ENCODE measurements at places on chromosomes 5 and 9.
A peak's percentile ranks its signal among the peaks of the same experiment; 100 is the strongest.

DNA sequence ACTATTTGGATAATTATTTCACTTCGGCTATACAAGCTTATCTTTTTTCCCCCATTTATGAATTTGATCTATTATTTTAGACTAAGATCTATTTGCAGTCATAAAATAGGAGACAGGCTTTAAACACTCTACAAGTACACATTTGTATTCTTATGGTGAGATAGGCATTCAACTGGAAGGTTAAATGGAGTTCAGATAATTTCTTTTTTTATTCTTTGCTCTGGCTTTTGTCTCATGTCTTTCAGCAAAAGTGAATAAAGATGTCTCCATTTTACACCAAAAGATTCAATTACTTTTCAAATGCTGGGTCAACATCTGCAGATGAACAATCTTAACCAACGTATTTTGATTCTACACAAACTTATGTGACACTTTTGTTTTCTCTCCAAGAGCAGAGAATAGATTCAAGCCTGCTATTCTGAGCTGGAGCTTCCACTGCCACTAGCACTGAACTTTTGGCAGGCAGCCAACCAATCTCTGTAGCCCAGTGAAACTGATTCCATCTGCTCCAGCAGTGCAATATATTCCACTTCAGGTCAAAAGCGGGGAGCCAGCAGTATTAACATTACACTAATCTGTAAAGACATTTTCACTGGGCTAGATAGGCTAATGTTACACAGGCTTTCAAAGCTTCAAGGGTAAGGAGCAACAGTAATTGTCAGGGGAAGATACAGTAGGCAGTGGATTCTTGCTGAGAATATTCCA lies 452.0 kb upstream of the ZNF608 start:
- H3K4me3 ChIP-seq: no peak overlapping the region
- no peak overlapping the region for H3K27ac ChIP-seq
- no peaks in the 10 kb centered on the region for H3K27me3 ChIP-seq
- DNase-seq: no peak
- H3K36me3 ChIP-seq: no peaks in the 10 kb centered on the region

DNA sequence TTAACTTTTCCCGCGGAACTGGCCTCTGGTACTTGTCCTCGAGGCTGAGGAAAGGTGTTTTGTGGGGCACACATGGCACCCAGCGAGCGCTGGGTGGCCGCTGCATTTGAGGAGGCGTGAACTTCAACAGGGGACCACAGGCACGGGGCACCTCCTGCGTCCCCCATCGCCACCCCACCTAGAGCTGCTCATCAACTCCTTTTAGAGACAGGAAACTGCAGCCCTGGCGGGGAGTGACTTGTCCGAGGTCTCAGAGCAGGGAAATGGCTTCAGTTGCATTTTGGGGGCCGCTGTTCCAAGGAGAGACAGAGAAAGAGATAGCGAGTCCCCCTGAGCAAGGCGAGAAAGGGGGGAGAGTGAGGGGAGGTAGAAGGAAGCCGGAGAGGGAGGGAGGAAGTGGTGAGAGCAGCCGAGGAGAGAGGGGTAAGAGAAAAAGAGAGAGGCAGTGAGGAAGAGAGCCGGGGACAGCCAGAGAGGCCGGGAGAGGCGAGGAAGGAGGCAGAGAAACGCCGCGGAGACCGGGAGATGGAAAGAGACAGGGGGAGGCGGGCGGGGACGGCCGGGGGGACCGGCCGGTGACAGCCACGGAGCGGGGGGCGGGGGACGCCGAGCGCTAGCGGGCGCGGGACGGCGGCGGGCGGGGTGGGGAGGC lies 12.5 kb upstream of the LHX2 start:
- DNase-seq: no peak
- peaks cover 11% of the 10 kb centered on the region for H3K27me3 ChIP-seq
- peak overlapping the region; percentile 30 for H3K4me3 ChIP-seq
- no peak overlapping the region for H3K27ac ChIP-seq
- no peaks in the 10 kb centered on the region for H3K36me3 ChIP-seq

DNA sequence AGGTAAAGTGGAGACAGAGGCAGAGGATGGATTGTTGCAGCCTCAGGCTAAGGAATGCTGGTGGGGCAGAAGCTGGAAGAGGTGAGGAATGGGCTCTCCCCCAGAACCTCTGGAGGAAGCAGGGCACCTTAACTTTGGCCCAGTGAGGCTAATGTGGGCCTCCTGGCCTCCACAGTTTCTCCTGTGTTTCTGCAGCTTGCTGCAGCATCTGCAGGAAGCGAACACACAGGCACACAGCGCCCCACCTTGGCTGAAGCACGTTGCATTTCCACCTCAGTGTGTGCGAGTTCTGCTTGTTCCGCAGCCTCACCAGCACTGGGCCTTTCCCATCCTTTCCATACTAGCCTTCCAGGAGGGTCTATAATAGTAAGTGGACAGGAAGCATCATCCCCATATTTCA lies 27.2 kb upstream of the ASS1 start:
- no peak for DNase-seq
- no peak overlapping the region for H3K27ac ChIP-seq
- no peak overlapping the region for H3K4me3 ChIP-seq
- no peaks in the 10 kb centered on the region for H3K27me3 ChIP-seq
- H3K4me1 ChIP-seq: no peaks in the 10 kb centered on the region

- no peak for DNase-seq
- no peaks in the 10 kb centered on the region for H3K36me3 ChIP-seq
- H3K27ac ChIP-seq: no peak overlapping the region
Observed at GRCh38 chr5:78286290-78286689, 8.2 kb downstream of the AP3B1 start.

DNA sequence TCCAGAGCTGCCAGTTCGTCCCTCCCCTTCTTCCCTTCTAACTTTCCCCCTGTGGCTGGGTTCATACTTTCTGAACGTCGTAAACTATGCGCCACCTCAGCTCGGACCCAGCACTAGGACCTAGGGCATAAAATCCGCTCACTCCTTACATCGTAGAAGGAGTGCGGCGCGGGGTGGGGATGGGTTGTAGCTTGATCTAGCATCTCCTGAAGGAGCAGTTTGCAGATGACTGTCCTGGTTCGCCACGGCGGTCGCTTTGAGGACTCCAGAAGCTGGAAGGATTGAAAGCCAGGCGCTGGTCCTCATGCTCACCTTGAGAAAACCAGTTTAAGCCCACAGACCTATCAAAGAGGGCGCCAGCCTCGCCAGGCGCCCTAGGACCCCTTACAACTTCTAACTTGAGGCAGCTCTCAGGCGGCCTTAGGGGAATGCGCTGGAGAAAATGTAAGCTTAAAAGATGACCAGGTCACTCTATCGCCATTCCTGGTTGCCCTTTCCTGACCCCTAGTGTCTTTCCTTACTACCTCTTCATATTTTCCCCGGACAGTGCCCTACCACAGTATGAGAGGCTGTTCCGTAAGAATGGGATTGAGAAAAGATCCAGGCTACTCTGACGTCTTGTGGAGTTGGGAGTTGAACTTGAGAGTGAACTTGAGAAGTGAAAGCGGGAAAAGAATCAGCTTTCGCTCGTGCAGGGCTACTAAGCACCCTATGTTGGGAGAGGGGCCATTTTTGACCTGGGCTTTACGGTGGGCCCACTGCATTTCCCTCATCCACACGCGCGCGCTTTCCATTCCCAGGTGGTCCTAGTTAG lies 2.8 kb downstream of the RORB start:
- no peaks in the 10 kb centered on the region for H3K27me3 ChIP-seq
- no peaks in the 10 kb centered on the region for H3K4me1 ChIP-seq
- no peak overlapping the region for H3K4me3 ChIP-seq
- DNase-seq: no peak

DNA sequence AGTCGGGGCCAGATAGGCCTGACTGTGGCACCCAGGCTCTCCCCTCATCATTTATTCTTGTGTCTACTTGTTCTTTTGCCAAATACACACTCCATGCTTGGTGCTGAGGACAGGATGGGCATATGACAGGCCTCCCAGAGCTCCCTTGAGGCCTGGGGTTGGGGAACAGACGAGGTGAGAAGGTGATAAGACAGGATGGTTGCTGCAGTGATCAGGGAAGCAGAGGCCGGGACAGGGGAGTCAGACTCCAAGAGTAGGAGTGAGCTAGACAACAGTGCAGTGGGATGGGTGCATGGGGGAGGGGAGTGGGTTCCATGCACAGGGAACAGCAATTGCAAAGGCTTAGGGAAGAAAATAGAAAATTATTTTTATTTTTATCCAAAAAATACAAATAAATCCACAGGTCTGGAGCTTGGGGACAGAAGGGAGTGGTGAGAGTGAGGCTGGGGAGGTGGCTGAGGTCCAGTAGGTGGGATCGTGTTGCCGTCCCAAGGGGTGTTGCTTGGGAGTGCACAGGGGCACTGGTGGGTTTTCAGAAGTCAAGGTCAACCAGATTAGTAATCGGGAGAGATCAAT lies 3.4 kb upstream of the AMBP start:
- 0 out of 2 replicates have a peak, but pooled peaks cover 2% of the 10 kb centered on the region for H3K36me3 ChIP-seq
- peaks cover 52% of the 10 kb centered on the region for H3K4me1 ChIP-seq
- H3K27me3 ChIP-seq: no peaks in the 10 kb centered on the region

DNA sequence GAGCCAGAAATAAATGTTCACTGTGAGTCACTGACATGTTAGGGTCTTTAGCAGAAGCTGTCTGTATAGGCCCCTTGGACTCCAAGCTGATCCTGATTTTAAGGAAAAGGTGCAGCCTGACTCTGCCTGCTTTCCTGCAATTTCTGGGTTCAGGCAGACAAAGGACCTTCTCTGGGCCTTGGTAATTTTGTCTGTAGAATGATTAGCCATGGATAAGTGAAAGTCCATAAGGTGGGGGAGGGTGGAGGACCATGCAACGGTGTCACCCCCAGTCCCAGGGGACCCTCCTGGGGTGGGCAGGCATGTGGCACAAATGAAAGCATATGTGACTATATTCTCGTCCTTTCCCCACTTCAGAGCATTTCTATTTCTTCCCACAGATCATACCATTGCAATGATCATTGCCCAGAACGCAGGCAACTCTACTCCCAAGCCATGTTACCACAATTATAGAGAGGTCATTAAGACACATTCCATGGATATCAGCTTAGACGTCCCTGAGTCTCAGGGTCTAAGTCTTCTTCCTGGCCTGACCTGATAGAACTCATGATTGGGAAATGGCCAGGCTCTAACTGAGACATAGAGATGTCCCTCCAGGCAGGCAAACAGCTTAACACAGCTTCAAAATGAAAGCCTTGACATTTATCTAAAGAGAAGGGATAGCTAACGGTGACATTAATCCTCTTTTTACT lies 157.9 kb upstream of the ALDH1B1 start:
- peaks cover 42% of the 10 kb centered on the region for H3K4me1 ChIP-seq
- no peak overlapping the region for H3K4me3 ChIP-seq
- H3K27ac ChIP-seq: no peak overlapping the region
- H3K27me3 ChIP-seq: no peaks in the 10 kb centered on the region
- no peak for DNase-seq
